NCI-H2081 treated with DMSO at 0.1 percent for 48 hours (cell line): ENCODE measurements at places on chromosomes 11 and 22.

- DNase-seq: no peak
Measured at GRCh38 chr22:19325296-19325948, 33.9 kb upstream of the CLTCL1 start.

- DNase-seq: no peak
Measured at GRCh38 chr11:297051-297585, 2.2 kb downstream of the IFITM5 start.

DNA sequence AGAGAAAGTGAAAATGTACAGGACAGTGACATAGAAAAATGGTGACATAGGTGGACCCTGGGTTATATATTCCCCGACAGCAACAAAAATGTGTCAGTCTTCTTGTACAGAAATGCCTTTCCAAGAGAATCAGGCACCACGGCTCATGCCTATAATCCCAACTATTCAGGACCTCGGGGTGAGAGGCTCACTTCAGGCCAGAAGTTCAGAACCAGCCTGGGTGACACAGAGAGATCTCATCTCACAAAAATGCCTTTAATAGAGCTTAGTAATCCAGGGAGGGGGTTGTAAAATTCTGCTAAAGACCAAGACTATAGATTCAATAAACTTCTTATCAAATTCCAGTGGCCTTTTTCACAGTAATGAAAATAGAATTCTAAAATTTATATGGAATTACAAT lies 10.7 kb downstream of the ZNF195 start:
- no peak for DNase-seq

GRCh38 chr11:92850296-92850826 lies 119.1 kb upstream of the MTNR1B start:
- no peak for DNase-seq

GRCh38 chr11:102244681-102245409 lies 72.4 kb upstream of the BIRC3 start:
- DNase-seq: no peak

DNA sequence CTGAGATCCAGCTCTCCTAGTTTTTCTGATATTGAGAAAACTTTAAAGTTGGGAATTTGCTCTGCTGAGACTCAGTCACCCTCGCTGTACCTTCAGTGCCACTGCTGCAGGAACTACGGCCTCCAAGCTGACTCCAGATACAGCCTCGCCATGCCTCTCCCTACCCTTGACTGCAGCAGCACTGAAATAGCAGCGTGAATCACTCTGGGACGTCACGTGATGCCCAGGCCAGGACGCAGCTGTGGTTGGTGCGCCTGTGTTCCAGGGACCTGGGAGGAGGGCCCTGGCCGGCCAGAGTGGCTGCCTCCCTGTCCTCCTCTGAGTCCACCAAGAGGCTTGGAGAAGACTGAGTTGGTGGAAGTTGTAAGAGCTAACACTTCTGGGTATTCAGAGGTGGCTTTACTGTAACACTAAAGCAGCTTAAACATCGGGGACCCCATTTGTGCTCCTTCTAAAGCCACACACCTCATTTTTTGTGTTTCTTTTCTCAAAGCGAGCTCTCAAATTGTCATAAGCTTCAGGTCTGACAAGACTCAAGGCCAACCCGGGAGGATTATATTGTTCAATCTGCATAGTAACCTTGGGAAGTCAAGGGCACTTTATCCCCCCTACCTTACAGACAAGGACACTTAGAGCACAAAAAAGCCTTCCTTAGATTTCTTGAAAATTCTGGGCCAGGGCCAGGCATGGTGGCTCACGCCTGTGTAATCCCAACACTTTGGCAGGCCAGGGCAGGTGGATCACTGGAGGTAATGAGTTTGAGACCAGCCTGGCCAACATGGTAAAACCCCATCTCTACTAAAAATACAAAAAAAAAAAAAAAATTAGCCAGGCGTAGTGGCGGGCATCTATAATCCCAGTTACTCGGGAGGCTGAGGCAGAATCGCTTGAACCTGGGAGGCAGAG lies 4.2 kb upstream of the STIP1 start:
- no peak for DNase-seq

DNA sequence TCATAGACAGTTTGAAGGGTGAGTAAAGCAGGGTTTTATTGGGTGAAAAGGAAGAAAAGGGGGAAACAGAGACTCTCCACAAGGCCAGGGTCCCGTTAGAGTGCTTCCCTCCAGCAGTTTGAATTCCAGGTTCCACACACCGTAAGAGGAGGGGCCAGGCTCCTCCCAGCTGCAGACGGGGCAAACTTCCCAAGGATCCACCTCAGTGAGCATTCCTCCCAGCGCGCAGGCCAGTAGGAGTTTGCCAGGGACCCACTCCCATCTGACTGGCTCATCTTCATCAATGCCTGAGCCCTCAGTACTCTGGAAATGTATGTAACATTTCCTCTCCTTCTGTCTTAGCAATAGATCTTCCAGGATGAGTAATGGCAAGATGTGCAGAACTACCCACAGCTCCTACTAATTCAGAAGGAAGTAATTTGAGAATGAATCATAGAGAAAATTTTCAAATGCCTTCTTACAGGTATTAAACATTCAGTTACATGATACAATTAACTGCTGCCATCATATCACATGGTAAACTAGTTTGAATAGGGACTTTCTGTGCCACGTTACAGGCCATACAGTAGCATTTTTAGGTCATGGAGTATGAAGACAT lies 34.0 kb upstream of the TRPC6 start:
- no peak for DNase-seq

DNA sequence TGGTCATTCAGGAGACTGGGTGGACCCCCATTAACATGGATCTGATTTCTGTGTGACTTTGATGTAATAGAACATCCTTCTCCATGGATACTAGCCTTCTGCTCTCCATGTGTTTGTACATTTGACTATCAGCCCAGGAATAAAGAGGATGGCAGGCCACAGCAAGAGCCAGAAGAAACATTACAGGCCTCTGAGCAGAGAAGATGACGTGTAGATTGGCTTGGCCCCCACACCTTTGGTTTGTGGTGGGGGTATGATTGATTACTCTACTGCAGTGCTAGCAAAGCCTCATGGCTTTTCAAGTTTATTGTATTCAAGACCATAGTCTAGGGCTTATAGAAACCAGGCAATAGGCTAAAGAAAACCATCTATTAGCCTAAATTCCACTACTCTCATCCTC lies 77.0 kb downstream of the GRAMD1B start:
- DNase-seq: no peak

GRCh38 chr22:32788904-32789624 lies 12.4 kb upstream of the TIMP3 start:
- no peak for DNase-seq

DNA sequence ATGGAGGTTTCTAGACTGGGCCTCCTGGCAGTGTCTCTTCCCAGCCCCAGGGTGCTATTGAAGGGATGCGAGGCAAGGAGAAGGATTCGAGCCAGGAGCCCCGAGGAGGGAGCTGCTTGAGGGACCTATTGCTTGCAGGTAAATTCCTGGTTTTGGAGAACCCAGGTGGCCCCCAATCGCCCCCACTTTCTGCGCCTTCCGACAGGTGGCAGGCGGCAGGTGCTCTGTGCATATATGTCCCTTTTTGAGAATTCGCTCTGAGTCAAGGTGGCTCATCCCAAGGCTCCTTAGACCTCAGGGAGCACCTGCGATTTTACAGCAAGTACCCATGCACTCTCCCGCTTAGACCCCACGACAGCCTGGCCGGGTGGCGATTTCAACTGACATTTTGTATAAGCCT lies 40.3 kb upstream of the SHISAL1 start:
- no peak for DNase-seq

DNA sequence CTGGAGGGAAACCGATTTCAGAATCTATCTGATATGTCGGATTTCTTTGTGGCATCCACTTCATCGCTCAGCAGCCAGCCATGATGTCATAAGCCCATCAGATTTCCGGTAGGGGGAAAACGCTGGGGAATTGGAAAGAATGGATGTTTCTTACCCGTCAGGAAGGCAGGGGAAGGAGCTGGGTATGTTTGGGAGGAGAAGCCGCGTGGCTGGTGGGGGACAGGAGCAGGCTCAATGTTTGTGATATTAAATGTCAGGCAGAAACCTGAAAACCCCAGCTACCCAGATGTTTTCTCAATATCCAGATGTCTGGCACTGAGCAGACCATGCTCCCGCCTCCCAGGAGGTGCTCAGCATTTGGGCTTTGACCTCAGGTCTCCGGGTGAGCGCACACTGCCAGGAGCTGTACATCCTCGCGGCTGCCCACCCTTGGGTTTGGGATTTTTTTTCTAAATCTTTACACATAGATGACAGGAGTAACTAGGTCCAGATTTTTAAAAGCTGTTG lies 67.5 kb downstream of the NFAM1 start:
- no peak for DNase-seq

DNA sequence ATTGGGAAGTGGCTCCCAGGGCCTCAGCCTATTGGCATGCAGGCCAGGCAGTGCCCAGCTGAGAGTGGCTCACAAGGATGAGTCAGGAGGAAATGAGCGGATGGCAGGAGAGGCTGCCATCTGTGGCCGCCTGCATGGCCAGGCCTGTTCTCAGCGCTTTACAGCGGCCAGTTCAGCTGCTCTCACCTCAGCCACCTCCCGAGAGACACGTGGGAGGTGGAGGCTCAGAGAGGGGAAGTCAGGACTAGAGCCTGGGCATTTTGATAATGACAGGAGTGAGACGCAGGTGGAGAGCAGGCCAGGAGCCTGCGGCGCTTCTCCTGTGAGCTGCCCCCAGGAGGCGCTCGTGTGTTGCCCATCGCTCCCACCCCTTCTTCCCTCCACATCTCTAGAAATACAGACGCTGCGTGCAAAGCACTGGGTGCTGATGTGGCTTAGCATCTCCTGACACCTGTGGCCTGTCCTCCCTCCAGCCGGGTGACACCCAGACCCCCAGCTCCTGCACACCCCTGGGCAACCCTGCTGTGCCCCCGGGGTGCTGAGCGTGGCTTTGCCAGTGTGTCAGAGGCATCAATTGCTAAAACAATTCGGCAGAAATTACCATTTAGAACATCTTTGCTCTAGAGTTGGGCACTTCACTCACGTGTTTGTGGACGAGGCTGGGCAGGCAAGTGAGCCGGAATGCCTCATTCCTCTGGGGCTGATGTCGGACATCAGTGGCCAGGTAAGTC lies 21.4 kb upstream of the PANX2 start:
- no peak for DNase-seq

- DNase-seq: no peak
Measured at GRCh38 chr22:26798462-26799065, 141.2 kb downstream of the MIAT start.

- no peak for DNase-seq
Measured at GRCh38 chr22:37119872-37120271, 10.4 kb upstream of the TMPRSS6 start.

DNA sequence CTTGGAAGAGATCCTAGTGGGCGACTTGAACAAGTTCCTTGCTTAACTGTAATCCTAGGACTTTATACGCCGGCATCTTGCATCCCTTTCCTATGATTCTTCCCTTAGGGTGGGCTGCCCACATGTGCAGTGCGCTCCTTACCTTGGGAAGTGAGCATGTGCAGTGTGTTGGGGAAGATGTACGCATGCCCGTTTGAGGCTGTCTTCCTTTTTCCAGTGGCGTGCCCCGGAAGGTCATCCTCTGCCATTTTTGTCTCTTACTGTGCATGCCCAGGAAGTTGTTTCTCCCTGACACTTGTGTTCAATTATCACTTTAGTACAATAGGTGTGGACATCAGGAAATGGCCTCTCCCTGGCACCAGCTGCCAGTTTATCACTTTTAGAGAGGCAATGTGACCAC lies 936.5 kb downstream of the TBC1D22A start:
- no peak for DNase-seq

GRCh38 chr11:10900681-10901415 lies 43.0 kb upstream of the ZBED5 start:
- no peak for DNase-seq

DNA sequence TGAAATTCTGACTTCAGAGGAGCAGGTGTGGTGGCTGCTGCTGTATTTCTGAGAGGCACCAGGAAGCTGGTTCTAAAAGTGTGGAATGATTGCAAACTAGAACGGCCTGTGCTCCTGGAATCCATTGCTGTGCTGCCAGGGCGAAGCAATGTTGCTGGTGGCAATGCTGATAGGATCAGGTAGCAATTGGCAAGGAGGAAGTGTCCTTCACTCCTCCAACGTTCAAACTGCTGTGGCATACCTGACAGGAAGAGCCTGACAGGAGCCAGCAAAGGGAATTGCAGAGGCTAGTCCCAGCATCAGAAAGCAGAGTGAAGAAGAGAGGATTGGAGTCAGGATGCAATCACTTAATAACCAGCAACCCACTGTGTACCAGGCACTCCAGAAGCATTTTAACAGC lies 118.2 kb downstream of the FAR1 start:
- no peak for DNase-seq

GRCh38 chr11:78265326-78265725 lies 76.6 kb downstream of the USP35 start:
- no peak for DNase-seq

DNA sequence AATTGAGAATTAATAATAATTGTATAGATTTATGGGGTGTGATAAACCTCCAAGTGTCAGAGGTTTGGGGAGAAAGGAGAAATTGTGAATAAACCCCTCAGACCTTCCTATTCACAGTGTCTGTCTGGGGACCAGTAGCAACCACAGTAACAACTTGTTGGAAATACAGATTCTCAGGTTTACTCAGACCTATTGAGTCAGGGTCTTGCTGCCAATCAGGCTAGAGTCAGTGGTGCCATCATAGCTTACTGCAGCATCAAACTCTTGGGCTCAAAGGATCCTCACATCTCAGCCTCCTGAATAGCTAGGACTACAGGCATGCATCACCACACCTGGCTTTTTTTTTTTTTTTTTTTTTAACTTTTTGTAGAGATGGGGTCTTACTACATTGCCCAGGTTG lies 17.3 kb downstream of the SLC3A2 start:
- no peak for DNase-seq

DNA sequence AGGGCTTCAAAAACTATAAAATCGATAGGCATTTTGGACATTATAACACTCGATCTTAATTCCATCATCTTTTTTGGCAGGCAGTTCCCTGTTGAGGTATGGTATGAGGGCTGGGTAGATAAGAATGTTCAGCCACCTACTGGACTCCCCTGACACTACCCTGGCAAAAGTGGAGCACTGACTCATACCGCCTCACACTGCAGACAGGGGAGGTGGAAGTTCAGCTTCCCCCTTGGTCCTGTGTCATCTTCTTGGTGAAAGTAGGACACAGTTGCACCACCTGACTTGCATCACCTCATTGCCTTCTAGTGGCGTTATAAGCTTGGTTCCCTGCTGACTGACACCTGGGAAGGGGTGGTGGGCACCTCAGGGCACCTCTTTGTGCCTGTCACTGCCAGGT lies 30.4 kb downstream of the PAAF1 start:
- DNase-seq: no peak

DNA sequence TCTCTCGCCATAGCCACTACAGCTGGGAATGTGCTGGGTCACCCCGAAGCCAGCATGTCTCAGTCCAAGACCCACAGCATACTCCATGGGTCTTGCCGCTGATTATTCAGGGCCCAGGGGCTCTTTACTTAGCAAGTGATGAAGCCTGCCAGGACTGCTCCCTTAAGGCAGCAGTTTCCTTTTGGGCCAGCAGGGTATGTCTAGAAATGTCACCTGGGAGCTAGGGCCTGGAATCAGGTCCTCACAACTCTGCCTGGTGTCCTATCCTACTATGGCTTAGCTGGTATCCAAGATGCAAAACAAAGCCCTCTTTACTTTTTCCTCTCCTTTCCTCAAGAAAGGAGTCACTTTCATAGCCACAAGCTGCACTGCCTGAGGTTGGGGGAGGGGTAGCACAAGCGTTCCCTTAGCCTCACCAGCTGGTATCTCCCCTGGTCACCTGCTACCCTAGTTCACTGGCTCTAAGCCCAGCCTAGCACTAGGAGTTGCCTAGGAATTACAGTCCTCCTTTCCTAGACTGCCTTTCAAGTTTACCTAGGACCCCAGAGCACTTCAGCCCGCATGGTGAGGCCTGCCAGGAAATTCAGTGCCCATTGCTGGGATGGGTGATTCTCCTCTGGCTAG lies 22.6 kb upstream of the NCR3LG1 start:
- DNase-seq: no peak
